ENCODE measurements at places on chromosomes 2 and 18.

- no peak for DNase-seq
These were observed 75.8 kb downstream of the KIDINS220 start for GRCh38 chr2:8761529-8762164.

DNA sequence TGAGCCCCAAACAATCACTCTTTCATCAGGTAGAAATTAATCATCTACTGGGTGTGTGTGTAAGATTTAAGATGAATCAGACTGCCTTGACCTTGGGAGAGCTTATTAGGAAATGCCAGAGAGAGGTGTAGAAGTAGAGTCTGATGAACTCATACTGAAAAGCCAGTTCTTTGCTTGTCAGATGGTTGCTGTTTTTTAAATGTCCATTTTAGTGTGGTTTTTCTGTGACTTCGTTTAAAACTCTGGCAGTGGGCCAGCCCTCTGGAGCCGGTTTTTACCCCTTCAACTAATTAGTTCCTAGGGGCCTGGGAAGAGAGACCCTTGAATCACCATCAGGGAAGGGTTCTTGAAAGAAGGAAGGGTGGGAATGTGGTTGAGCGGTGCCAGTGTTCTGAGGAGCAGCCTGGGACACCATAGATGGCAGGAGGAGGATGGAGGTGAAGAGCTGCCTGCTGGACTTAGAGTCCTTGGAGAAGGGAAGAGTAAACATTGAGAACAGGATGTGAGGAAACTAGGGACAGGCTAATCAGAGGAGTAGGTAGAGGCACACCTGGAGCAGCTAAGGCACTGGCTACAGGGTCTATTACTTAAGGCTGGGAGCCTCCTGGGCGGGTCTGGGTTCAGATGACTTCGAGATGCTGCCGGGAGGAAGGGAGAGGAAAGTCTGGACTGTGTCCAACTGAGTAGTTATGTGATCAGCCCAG, 66.1 kb downstream of the LRRFIP1 start:
- DNase-seq, result no peak

GRCh38 chr2:101630224-101630949, 67.1 kb upstream of the MAP4K4 start:
- no peak for DNase-seq

GRCh38 chr2:241314226-241315092, 1.0 kb downstream of the HDLBP start:
- DNase-seq, result no peak

- no peak for DNase-seq
These were observed 120.0 kb upstream of the STK17B start for GRCh38 chr2:196291426-196291825.

DNA sequence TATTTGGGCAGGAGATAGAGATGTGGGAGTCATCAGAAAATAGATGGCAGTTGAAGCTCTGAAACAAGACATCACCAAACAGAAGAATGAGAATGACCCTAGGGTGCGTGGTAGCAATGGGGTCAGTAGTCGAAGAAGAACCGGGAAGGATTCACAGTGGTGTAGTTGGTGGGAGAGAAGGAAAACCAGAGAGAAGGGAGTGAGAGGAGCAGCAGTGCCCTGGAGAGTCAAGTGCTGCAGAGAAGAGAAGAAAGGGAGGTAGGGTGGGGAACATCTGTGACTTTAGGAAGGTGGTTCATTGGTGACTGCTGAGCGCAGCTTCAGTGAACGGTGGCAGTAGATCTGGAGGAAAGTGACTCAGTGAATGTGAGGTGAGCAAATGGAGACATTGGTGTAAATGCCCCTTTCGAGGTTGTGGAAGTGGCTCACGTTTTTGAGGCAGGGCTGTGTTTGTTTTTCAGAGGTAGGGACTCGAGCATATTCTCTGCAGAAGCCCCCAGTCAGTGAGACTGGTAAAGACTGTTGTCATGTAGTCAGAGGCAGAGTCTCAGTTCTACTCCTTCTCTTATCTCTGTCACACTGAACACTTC, 36.4 kb downstream of the CDC42EP3 start:
- DNase-seq, result no peak

GRCh38 chr2:40741532-40741931, 289.6 kb upstream of the SLC8A1 start:
- no peak for DNase-seq

DNA sequence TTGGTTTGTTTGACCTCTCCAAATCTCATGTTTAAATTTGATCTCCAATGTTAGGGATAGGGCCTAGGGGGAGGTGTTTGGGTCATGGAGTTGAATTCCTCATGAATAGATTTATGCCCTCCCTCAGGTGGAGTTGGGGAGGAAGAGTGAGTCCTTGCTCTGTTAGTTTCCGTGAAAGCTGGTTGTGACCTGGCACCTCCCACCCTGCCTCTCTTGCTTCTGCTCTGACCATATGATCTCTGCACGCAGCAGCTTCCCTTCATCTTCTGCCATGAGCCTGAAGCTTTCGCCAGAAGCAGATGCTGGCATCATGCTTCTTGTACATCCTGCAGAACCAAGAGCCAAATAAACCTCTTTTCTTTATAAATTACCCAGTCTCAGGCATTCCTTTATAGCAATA, 231.6 kb upstream of the ERBB4 start:
- no peak for DNase-seq

- DNase-seq, result no peak
These were observed 98.7 kb downstream of the STPG4 start for GRCh38 chr2:47056374-47056773.

DNA sequence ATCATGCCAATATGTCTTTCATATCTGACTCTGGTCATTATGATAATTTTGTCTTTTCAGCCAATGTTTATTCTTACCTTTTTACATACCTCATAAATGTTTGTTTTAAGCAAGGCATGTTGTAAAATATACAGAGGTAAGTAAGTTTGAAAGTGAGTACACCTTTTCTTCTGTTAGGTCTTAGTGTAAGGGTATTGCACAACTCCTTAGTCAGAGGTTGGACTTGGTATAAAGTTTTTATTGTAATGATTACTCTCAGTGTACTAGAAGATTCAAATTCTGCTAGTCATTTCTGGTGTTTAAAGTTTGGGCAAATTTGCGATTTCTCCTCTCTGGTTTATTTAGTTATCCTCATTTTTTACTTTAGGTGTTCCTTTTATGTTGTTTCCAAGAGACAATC, 564.3 kb upstream of the FSIP2 start:
- no peak for DNase-seq

GRCh38 chr2:136230464-136230863, 112.5 kb upstream of the CXCR4 start:
- DNase-seq, result no peak

Measured in bone marrow (tissue), 2 donors.